Caki2 (cell line): ENCODE measurements at places on chromosomes 2 and 18. TPM values are rescaled to one million over a fixed set of nuclear protein-coding genes. Genes with fewer than 3 reads are reported as not detected.

The NEB gene
- total RNA-seq: 0.51 TPM in 1 of 2 replicates, not detected in the other

The REL gene
- total RNA-seq: 1.9 and 8.6 TPM in 2 replicates

DNA sequence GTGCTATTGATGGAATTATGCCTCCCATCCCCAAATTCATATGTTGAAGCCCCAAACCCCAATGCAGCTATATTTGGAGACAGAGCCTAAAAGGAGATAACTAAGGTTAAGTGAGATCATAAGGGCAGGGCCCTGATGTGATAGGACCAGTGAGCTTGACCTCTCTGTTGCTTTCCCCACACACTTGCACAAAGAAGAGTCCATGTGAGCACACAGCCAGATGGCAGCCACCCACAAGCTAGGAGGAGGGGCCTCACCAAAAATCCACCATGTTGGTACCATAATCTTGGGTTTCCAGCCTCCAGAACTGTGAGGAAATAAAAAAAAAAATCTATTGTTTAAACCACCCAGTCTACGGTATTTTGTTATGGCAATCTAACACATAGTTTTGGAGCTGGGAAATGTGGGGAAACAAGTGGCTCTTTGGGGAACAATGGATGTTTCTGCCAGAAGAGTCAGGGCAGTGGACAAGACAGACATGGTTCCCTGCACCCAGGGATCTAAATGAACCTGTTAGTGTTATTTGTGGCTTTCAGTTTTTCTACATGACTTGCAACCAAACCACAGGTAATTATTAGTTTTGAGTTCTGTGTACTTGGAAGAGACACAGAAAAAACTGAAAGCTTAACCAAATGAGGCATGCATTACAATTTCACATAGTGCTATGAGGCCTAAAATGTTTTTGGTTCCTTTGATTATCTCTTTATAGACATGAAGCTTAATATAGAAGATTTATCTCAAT, 259.1 kb downstream of the LTBP1 start:
- DNase-seq: no peak

DNA sequence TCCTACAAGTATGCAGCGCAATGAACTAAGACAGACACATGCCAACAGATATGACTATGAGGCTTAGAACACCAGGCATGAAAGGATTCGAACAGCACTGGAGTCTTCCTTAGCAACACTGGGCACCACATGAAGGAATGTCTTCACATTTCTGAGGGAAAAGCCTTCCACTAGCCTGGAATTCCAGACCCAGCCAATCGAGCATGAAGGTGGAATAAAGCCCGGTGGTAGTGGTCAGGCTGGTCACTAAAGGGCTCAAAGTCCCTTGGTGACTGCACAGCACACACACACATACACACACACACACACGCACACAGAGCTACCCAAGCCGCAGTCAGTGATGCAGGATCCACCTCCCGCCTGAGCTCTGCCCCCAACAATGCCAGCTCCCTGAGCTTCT, 19.7 kb upstream of the SFXN5 start:
- DNase-seq: no peak

The PLB1 gene
- 0.10 TPM in 1 of 2 replicates, not detected in the other for total RNA-seq

The ITM2C gene
- total RNA-seq: 106 and 109 TPM in 2 replicates

The LCT gene
- not detected in 2 replicates for total RNA-seq

- DNase-seq: no peak
Measured at GRCh38 chr2:17387591-17387990, 130.6 kb downstream of the RAD51AP2 start.

The CAPN14 gene
- 0.57 and 1.6 TPM in 2 replicates for total RNA-seq

The FNDC4 gene
- 9.0 and 11.4 TPM in 2 replicates for total RNA-seq

- no peak for DNase-seq
Measured at GRCh38 chr2:151789055-151789834, 39.0 kb downstream of the ARL5A start.

GRCh38 chr2:191950132-191950874, 103.4 kb upstream of the CAVIN2 start:
- peak; percentile 11 for DNase-seq

GRCh38 chr2:23387845-23388244, 2.9 kb downstream of the KLHL29 start:
- no peak for DNase-seq

DNA sequence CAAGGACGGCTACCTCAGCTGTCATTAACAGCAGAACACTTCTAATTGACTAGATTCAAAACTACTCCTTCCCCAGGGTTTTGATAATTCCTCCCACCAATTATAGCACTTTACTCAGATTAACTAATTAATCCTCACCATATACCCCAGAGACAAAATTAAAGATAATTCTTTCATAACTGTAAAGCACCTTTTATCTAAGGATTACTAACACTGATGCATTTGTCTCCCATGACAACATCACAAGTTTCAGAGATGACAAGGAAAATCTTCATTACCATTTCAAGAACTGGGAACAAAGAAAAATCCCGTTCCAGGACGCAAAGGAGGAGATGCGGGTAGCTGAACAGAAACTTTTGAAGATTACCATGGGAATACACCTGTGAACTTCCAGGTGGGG, 129.4 kb upstream of the ITGA6 start:
- no peak for DNase-seq

The SLC5A7 gene
- not detected in 2 replicates for total RNA-seq

DNA sequence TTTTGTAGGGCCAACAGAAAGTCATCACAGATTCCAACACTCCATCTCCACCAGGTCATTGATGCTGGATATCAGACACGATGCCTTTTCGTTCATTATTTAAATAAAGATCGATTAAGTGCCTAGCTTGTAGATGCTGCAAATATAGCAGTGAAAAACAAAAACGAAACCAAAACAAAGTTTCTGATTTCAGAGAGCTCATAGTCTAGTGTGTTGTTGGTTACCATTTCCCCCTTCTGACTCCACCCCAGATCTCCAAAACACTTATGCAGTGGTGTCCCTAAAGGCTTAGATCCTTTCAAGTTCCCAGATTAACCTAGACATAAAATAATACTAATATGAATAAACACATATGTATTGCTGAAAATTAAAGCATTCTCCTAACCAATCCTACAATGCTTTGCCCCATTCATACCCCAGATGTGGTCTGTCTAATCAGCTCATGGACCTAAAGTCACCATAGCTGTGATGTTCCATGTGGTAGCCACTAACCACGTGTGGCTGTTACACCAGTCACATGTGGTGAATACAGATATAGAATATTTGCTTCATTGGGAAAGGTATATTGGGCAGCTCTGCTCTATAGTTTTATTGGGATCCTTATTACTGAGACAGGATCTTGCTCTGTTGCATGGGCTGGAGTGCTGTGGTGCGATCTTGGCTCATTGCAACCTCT, 787.2 kb downstream of the TDRD15 start:
- DNase-seq: no peak

- peak; percentile 21 for DNase-seq
Measured at GRCh38 chr18:5534845-5535244, 9.0 kb downstream of the EPB41L3 start.

The RAB31 gene
- 14.2 and 18.3 TPM in 2 replicates for total RNA-seq

- no peak for DNase-seq
Measured at GRCh38 chr18:76991021-76991688, 141.4 kb downstream of the MBP start.

GRCh38 chr2:188369365-188369764, 77.7 kb downstream of the GULP1 start:
- peak; percentile 22 for DNase-seq
